CD4-positive, alpha-beta T cell (primary cell): ENCODE measurements at places on chromosomes 3 and 15. TPM values are rescaled to one million over a fixed set of nuclear protein-coding genes. Genes with fewer than 3 reads are reported as not detected.

GRCh38 chr3:146470425-146470990 lies 1.1 kb upstream of the PLSCR2 start:
- DNase-seq, result no peak

- no peak for DNase-seq
These were observed 1445.6 kb downstream of the SI start for GRCh38 chr3:163632722-163633121.

Gene ZPLD1
- not detected for total RNA-seq

Gene GABRR3
- not detected for total RNA-seq

Gene HTR3D
- not detected for total RNA-seq
